ENCODE measurements at places on chromosomes 16 and 17.

DNA sequence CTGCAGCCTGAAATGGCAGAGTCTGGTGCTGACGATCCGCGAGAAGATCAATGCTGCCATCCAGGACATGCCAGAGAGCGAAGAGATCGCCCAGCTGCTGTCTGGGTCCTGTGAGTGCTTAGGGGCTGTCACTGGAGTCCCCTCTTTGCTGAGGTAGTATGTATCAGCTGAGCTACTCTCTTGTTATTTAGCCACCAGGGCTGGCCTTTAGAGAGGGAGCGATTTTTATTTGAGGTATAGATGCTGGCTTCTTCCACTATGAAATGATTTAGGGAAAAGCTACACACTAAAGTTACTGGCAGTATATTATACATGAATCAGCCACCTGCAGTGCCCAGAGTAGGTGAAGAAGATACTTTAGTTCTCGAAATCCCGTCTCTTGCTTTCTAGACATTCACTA, 2.6 kb downstream of the CDK5RAP3 start:
- DNase-seq: no peak

DNA sequence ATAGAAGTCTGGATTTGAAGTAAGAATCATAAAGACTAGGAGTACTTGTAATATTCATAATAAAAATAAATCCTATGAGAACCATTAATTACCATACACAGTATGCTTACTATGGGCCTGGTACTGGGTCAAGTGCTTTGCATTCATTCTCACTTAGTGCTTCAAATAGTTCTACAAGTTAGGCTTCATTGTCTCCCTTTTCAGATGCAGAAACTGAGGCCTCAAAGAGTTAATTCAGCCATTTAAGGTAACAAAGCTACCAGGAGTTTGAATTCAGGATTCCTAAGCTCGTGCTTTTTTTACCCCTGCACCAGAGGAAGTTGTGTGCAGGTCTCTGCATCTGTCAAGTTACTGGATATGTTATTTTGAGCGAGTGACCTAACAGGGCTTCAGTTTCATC, 1098.4 kb upstream of the EEF2KMT start:
- DNase-seq: no peak

- DNase-seq: no peak
Observed at GRCh38 chr17:29949696-29950095, 8.3 kb downstream of the EFCAB5 start.

GRCh38 chr16:8892101-8892575, 10.0 kb downstream of the LITAFD start:
- DNase-seq: no peak

GRCh38 chr17:81867170-81867990, 3.8 kb downstream of the ARHGDIA start:
- peak; percentile 54 for DNase-seq

DNA sequence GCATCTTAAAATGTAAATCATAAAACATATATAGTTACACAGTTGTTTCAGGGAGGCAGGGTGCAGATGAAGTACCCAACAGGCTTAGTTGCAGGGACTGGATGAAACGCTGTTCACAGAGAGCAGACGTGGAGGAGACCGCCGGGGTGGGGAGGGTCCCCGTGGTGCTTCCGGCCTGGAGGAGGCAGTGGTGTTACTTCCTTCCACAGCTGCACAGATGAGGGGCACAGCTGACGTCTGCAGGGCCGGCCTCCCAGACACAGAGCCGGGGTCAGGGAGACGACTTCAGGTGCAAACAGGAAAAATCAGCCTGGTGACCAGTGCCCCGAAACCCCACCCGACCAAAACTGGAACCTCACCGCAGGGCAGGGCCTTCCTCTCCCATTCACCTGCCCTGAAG, 17.1 kb downstream of the SPIRE2 start:
- no peak for DNase-seq

GRCh38 chr16:3953728-3954410, 73.4 kb upstream of the CREBBP start:
- DNase-seq: no peak

- no peak for DNase-seq
Observed at GRCh38 chr16:67235816-67236562, 9.1 kb downstream of the TMEM208 start.

- no peak for DNase-seq
Observed at GRCh38 chr17:4881761-4882555, 17.4 kb upstream of the C17orf107 start.

Measured in fibroblast of skin of right biceps (primary cell).